ENCODE measurements at places on chromosomes 2 and 18.

- no peak for DNase-seq
Observed at GRCh38 chr2:134259994-134260393, 6.1 kb downstream of the MGAT5 start.

DNA sequence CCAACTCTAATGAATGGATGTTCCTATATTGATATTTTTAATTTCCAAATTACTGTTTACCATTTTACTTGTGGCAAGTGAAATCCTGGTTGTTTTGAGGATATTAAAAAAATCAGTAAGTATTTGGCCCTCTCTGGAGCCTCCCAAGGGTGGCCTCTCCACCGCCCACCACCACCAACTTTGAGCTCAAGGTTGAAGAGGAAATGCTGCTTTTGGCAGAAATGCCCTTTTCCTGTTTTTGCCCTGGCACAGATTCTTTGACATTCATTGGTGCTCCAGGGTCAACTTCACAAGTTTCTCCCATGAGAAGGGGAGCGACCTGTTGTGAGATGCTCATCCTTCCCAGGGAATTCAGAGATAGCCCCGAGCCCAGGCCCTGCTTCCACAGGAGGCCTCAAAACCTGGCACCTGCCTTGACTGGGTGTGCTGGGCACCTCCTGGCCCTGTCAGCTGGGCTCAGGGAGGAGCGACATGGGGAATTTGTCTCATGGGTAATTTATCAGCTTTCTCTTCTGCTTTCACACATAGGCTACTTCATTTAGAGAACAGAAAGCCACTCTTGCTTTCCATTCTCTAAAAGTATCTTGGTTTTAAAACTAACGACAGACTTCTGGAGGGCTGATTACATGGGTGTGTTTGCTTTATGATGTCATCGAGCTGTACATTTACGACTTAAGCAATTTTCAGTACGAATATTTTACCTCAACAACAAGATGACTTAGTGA is 6.9 kb downstream of the CD8A start:
- no peak for DNase-seq

- DNase-seq: no peak
Observed at GRCh38 chr2:137049518-137049917, 284.2 kb downstream of the THSD7B start.

DNA sequence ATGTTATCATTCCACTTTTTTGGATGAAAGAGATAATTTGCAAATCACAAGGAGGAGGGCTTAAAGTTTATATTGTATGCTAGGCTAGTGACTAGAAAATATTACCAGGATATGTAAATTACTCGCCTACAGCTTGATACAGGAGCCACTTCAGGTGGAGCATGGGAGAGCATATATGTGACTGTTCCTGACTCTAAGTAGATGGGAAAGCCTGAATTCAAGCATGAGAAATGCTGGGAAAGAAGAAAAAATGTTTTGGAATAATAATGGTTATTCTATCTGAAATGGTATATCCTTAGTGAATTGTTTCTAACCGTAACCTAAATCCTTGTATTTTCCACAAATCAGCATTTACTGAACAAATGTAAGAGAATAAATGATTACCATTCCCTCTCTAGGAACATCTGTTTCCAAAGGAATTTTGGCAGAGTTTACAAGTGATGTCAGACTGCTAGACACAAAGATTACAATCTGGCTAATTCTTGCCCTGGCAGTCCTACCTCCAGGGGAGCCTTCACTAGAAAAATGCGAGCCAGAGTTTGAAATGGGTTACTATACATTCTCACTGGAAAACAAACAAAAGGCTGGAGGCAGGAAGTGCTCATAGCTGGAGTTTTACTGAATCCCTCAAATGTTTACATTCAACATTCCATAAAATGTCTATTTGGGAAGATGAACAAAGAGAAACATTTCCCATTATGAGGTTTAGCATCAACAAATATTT is 129.4 kb upstream of the MAPRE2 start:
- DNase-seq: no peak

DNA sequence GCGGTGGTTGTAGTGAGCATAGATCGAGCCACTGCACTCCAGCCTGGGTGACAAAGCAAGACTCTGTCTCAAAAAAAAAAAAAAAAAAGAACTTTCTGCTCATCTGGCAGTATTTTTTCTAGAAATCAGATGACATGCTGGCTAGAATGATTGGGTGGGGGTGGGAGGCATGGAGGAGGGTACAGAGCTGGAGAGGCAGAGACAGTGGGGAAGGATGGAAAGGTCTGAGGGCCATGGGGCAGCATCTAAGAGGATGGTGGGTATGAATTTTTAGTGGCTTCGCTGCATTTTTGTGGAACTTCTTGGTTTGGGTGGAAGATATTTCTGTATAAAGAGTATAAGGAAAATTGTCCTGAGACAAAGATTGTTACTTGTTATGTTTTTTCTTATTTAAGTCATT is 23.3 kb downstream of the ARMC9 start:
- no peak for DNase-seq

DNA sequence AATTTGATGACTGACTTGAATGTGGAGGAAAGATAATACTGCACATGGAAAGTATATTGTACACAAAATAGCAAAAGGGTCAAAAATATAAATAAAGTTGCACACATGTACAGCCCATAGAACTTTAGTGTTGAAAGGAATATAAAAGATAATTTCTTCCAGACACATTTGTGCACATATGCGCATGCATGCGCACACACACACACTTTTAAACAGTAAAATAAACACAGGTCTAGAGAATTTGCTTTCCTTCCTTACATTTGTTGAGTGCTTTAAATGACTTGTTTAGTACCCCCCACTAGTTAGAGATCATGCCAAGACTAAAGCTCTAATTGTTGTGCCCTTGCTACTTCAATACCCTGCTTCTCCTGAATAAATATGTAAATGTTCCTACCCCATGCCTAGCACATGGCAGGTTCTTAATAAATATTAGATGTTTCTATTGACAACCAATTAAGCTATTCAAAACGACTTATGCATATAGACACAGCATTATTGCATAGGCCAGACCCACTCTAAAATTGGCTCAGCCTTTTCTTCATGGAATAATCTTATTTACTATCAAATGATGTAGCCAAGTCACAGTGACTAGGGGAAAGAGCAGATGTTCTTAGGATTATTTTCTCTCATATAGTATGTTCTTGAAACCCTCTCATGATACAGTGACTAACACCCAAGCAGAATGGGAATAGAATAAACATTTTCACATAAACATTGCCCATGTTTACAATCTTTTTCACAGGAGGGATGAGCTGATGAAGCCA is 165.5 kb upstream of the ACVR2A start:
- no peak for DNase-seq

- DNase-seq: no peak
Observed at GRCh38 chr2:191538334-191538903, 139.5 kb upstream of the NABP1 start.

- DNase-seq: no peak
Observed at GRCh38 chr2:120434492-120435308, 88.8 kb downstream of the INHBB start.

DNA sequence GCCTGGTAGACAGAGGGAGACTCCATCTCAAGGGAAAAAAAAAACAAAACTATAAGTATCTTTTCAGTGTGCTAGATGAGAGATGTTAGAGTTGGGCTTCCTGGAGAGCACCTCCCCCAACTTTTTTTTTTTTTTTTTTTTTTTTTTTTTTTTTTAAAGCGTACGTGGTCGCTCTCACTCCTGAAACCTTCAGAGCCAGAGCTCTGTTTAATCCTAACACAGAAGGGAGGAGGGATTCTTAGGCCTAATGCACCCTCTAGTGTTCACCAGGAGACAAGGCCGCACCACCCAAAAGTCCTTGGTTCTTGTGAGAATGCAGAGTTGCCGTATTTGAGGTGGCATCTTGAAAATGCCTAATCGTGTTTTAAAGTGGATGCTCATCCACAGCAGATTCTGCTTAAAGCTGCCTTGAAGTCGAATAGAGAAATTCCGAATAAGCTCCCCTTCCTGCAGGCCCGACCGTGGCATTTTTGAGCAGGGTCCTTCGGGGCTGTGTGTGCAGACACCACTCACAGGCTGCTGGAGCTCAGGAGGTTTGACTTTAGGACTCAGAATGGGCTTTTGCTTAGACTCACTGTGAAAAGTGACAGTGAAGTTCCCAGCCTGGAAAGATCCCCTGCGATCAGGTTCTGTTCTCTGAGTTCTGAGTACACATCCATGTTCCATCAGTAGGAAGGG is 252.6 kb downstream of the AGAP1 start:
- DNase-seq: no peak

GRCh38 chr2:177245010-177245422 is 19.5 kb downstream of the NFE2L2 start:
- no peak for DNase-seq

DNA sequence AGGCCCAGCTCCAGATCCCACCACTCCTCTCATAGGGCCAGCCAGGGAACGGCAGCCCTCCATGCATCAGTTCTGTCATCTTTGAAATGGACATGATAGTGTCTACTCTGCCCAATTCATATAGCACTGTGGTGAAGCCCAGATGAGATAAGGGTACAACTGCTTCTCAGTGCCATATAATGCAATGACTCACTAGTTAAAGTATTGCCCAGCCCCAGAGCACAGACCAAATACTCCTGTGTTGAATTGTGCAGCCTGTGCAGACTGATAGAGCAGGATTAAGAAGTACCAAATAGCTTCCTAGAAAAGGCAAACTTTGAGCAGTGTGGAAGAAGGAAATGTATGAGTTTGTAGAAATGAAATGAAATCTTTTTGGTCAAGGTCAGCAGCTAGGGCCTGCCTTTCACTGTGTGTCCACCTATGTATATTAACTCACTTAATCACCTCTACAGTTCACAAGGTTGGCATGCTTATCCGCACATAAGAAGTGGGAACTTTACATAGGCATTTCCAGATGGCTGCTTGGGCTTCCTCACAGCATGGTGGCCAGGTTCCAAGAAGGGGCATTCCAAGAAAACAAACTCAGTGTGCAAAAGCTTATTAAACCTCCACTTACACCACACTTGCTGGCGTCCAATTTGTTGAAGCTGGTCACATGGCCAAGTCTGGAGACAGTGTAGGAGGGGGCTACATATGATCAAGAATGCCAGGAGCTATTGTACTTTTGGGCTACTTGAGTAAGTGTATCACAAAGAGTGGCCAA is 102.8 kb upstream of the COPS8 start:
- DNase-seq: no peak

DNA sequence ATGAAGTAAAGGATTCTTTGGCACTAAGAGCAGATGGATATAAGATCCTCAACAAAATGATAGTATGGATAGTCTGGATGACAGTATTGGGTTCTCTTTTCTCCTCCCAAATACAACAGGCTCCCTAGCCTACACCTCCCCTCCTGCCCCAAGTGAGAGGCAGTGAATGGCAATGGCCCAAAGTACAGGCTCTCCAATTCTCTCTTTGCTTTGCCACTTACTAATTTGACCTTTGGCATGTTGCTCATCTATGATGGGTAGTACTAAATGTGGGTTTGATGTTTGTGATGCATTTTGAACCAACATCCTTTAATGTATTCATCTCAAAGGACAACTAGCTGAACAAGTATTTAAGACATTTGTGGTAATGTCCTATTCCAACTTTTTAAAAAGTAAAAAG is 65.9 kb downstream of the EIF5B start:
- DNase-seq: no peak

- no peak for DNase-seq
Observed at GRCh38 chr2:43344868-43345373, 118.5 kb upstream of the ZFP36L2 start.

DNA sequence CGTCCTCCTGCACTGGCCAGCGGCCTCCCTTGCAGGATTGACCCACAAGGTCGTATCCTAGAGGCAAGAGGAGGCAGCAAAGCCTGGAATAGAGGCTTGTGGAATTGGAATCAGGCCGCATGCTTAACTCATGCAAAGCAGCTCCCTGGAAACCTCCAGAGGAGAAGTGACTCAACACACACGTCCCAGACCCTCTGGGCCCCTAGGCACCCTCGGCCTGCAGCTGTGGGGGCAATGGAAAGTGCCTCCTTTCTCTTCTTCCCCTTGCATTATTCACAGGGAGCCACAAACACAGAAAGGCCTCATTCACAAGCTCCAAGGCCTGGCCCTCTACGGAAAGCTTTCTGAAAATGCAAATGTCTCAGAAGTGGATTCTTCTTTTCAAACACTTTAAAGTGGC is 19.6 kb downstream of the SPATA3 start:
- DNase-seq: no peak

- DNase-seq: no peak
Observed at GRCh38 chr2:119389615-119390306, 23.0 kb downstream of the DBI start.

- DNase-seq: no peak
Observed at GRCh38 chr2:153096272-153096671, 377.9 kb downstream of the ARL6IP6 start.

DNA sequence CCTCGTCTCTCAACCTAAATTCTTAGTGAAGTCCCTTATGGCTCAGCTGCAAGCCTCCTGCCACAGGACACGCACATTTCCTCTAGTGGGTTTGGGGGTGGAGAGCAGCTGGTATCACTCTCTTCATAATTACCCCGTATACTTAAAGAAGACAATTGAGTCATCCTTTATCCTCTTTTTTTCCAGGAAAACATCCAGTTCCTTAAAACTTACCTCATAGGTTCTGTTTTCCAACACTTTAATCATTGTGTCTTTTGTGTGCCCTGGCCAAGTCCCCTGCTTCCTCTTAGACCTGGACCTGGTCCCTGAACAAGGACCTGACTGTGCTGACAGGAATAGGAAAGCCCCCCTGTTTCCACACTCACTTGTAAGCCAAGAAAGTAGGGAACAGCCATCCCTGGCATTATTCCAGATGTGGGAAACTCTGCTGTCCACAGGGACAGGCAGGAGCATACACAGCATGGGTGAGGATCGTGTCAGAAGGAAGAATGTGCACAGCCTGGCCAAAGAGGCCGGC is 42.3 kb upstream of the MYO1B start:
- no peak for DNase-seq

DNA sequence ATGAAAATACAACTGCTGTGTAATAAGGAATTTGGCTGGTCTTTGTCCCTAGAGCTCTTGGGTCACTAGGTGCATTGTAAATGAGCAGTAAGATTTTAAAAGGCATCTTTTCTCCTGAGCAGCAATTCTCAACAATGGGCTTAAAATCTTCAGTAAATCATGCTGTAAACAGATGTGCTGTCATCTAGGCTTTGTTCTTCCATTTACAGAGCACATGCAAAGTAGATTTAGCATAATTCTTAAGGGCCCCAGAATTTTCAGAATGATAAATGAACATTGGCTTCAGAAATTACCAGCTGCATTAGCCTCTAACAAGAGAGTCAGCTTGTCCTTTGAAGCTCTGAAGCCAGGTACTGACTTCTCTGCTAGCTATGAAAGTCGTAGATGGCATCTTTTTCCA is 26.8 kb upstream of the SCRN3 start:
- no peak for DNase-seq

DNA sequence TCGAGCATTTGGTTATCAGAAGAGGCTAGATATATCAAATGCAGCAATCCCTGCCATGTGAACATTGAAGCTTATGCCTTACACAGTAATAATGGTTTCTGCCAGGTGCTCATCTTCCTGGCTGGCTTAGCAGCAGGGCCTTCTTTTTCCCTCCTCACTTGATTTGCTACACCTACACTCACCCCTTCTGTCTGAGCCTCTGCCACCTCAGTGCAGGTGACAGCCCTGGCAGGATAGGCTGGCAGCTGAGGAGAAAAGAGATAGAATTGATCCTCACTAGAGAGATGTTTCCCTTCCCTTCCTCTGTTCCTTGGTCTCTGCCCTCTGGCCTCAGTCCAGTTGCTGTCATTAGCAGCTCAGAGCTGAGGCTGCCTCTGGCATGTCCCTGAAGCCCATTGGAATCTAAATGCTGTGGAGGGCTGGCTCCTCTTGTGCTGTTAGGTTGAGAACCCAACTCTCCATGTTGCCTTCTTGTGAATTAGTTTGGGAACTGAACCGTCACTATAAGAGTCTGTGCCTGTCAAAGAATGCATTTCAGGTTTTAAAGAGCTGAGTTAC is 18.2 kb downstream of the MPHOSPH10 start:
- no peak for DNase-seq

Data from esophagus squamous epithelium (tissue), 5 donors.